ENCODE measurements at places on chromosomes 3 and 15. TPM values are rescaled to one million over a fixed set of nuclear protein-coding genes. Genes with fewer than 3 reads are reported as not detected.

GRCh38 chr3:27325419-27325818 is 43.8 kb downstream of the NEK10 start:
- H3K4me3 ChIP-seq = no peak overlapping the region
- no peak for DNase-seq
- no peaks in the 10 kb centered on the region for H3K27me3 ChIP-seq
- no peak overlapping the region for H3K27ac ChIP-seq
- H3K36me3 ChIP-seq = no peaks in the 10 kb centered on the region
- H3K4me1 ChIP-seq = no peaks in the 10 kb centered on the region

DNA sequence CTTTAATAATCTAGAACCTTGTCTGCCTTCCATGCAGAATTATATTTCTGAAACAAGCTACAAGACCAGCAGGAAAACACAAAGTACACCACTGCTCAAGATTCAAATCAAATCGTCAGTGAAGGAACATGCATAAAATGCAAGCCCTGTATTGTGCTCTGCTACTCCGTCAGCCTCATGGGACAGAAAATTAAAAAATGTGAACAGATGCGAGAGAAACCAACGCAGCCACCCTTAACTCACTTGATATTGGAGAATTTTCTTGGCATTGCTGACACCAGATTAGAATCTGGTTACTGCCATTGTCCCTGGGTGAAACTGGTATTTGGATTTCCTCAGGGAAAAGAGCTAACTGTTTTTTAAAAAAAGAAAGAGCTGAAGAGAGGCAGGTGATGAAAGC is 23.6 kb downstream of the ANXA2 start:
- no peaks in the 10 kb centered on the region for H3K27me3 ChIP-seq
- H3K4me3 ChIP-seq = no peak overlapping the region

C3orf49 gene
- not detected for total RNA-seq

COL7A1 gene
- total RNA-seq = 21.6 TPM

CACNA1D gene
- 97.5 TPM for total RNA-seq
